Stimulated activated CD8-positive, alpha-beta memory T cell treated with anti-CD3 and anti-CD28 coated beads, Interleukin-4, amount 100 ng/mL, for 4 hours (primary cell): ENCODE measurements at places on chromosomes 1 and 21.

DNA sequence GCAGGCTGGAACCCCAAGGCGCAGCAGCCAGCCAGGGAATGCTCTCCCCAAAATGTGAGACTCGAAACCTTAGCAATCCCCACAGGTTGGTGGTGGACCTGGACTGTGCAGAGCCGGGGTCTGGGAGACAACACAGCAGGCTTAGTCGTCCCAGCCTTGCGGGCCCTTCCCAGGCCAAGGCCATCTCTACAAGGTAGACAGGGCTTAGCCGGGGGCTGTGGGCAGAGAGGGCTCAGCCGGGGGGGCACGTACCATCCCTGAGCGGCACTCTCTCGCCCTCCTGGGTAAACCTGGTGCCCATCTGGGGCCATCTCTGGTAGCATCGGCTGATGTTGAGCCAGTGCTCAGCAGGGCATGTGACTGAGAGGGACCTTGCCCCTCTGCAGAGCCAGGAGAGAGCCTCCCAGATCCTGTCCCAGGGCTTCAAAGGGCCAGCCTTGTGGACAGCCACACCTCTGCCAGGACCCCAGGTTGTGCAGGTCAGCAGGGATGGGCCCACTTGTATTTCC is 2.2 kb upstream of the ACTRT2 start:
- DNase-seq, result no peak

GRCh38 chr1:46557403-46557802 is 6.0 kb upstream of the KNCN start:
- DNase-seq, result no peak

DNA sequence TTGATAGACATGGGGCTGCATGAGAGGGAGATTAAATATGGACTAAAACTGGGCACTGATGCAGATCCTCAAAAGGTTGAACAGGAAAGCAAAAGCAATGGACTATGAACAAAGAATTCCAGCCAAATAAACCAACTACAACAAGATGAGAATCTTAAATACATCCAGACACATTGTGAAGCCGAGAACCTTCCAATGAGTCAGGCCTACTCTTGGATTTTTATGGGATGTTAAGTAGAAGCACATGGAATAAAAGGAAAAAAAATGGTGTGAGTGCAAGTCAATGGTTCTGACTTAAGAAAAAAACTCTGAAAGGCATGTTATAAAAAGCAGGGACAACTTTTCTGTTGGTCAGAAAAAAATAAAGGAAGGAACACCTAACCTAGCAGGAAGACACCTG is 227.2 kb downstream of the DPYD start:
- no peak for DNase-seq

DNA sequence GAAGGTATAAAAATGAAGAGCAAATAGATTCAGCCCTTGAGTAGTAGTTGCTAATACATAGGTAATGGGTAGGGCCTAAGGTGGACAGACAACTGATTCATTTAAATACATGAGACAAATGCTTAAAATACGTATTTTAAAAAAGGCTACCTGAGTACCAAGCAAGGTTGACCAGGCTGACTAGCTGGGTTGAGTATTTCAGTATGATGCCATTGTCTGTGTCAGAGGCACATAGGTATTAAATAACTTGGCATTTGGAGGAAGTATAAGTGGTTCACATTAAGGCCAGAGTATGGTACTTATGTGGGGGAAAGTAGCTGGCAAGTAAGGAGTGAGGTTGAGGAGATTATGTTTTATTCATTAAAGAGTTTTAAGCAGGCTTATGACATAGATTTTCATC is 19.4 kb downstream of the NEK7 start:
- DNase-seq, result no peak

DNA sequence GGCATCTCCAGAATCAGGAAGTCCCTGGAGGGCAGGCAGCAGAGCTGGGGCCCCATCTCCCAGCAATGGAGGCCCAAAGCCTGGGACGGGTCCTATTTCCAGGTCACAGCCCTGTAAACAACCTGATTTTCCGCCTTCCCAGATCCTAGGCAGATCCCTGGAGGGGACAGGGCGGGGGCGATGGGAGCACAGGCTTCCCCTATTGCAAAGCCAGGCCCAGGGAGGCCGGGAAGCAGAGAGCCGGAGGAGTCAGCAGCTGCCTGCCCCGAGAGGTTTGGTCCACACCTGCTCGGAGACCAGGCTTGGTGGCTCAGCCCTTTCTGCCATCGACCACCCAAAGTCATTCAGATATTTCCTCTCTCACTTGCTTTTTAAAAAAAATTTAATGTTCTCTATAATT is 29.2 kb downstream of the CASZ1 start:
- no peak for DNase-seq

- DNase-seq, result no peak
These were observed 178.0 kb downstream of the HIVEP3 start for GRCh38 chr1:41740630-41741239.

DNA sequence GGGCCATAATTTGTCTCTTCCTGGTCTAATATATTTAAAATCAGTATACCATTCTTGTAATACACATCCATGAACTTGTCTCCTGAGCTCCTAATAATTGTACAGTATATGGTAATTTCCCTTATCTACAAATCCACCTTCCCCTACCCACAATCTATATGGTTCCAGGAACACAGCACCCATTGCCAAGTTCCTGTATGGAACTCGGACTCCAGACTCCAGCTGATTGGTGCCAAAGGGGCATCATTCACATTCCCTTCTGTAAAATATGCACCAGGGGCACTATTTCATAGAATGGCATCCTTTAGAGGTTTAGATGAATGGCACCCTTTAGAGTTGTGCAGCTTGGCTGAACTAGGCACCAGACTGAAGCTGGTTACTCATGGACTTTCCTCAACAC is 58.8 kb upstream of the ZSWIM5 start:
- no peak for DNase-seq

- DNase-seq, result no peak
These were observed 4.6 kb upstream of the RAB4A start for GRCh38 chr1:229266274-229266673.

DNA sequence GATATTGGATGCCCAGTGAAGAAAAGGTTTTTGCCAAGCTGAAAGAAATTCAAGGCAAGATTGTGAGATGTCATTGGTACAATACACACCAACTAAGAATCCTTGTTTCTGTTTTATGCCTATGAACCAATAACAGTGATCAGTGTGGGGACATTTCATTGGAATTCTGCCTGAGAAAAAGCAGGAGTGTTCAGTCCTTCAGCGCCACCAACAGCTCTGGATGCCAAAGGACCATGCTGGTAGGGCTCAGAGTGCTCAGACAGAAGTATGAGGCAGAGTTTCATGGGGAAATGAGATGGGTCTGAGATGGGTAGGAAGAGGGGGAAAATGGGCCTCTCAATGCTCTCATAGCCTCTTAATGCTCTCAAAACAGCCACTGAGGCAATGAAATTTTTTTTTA is 56.5 kb downstream of the GABPA start:
- DNase-seq, result no peak

- DNase-seq, result no peak
These were observed 399.7 kb downstream of the NEGR1 start for GRCh38 chr1:71882637-71883036.
